Femur (tissue), 1 donor: ENCODE measurements at places on chromosomes 7 and 10.

- DNase-seq: no peak
Observed at GRCh38 chr7:101319401-101319800, 2.2 kb downstream of the IFT22 start.

GRCh38 chr10:79244841-79245504 lies 102.3 kb upstream of the PPIF start:
- DNase-seq: no peak

GRCh38 chr10:116274064-116274904 lies 1.3 kb upstream of the GFRA1 start:
- DNase-seq: peak; percentile 76

GRCh38 chr7:98170966-98171365 lies 40.3 kb upstream of the BHLHA15 start:
- no peak for DNase-seq

DNA sequence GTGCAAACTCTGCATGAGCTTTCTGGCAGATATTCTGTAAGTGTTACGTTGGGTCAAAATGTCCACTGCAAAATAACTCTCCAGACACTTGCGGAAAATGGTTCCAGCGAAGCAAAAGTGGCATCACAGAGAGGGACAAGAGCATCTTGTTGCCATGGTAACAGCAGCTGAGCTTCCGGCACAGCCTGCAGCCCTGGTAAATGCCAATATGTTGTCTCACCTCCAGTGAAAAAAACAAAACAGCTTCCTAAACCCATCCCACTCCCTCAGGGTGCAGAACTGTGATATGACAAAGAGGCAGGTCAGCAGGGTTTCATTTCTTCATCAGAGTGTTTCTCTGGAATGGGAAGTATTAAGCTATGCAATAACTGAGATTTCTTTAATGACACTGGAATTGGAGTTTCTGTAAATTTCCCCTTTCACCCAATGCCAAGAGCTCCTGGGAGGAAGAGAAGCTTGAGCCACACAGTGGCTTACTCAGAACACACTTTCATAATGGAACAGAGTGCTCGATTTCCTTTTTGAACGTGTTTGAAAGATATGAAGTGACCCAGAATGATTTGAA lies 65.6 kb downstream of the FOXI2 start:
- DNase-seq: no peak

DNA sequence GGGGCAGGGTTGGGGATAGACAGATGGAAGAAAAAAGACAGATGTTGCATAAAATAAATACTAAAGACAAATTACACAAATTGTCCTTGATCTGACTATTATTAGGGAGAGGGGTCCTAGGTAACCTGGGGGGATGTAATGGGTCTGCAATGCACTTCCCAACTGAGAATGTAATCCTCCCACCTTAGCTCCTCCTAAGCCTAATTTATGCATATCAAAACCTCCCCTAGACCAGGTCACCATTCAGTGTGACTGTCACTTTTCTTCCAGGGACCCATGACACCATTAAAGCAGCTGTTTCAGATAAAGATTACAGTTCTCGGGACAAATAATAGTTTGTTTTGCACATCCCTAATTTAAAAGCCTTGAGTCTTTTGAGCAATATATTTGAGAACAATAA lies 133.9 kb upstream of the FEZF1 start:
- DNase-seq: no peak

- DNase-seq: no peak
Observed at GRCh38 chr10:71393841-71394475, 2.8 kb upstream of the CDH23 start.

DNA sequence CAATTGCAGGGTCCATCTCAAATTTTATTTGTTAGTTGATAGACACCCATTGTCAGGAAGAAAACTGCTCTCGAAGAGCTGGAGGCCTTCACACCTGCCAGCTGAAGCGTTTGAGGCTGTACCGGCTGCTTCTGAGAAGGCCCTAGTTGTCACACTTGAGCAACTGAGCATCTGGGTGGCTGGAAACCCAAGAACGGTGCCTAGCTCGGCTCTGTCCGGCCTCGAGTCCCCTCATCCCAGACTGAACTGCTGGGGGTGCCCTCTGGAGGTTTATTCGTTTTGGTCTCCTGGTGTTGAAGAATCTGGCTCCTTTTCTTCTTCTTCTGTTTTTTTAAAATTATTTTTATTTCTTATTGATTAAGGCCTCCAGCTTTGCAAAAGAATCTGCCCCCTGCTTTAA lies 59.3 kb upstream of the EXOC6 start:
- DNase-seq: no peak

- no peak for DNase-seq
Observed at GRCh38 chr10:3564346-3565002, 220.5 kb downstream of the KLF6 start.

GRCh38 chr10:51302316-51302715 lies 228.0 kb downstream of the PRKG1 start:
- DNase-seq: no peak

DNA sequence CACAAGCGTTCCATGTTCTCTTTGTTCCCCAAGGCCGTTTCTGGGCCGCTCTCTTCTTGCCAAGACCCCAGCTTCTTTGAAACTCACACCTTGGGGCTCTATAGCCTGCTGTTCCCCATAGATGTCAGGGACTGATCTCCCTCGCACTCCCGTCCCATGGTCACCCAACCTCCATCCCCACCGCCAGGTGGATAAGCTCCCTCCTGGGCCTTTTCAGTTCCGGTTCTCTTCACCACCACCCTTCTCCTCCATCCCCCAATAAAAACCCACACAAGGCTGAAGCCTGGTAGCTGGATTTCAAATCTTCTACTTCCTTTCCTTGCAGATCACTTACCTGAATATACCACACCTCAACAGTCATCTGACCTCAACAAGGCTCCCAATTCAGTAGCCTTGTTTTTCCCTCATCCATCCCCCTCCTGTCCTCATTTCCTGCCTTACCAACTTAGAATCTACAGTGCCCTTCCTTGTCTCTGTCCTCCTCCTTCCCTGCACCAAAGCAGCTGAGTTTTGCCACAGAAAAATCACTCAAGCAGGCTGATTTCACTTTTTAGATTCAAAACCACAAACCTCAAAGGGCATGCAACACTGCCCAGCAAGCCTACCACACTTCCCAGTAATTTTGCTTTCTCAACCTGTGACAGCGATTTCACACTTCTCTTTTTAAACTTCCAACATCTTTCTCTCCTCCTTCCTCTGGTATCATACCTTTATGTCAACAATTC lies 7.7 kb downstream of the SLC37A3 start:
- DNase-seq: no peak

DNA sequence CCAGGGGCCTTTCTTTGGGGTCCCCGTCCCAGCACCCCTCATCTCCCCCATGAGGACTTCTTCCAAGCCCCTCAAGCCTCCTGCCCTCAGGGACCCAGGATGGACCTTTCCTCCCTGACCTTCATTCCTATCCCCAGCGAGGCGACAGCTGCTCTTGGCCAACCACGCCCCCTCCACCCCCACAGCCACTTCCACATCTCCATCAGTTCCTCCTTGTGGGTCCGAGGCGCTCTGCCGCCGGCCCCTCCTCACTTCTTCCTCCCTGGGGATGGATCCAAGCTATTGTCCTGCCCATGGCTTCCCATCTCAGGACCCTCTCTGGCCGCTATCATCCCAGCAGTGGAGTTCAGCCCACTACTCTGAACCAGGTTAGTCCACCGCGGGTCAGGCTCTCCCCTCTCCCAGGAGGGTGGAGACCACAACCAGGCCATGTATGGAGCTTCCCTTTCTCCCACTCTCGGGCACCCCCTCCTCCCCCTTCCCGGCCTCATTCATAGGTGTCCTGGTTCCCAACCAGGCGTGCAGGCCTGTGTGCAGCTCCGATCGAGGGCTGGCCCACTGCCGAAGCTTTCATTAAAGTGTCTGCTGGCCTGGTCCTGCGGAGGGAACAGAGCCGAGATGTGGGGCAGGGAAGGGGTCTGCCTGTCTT lies 1.7 kb upstream of the SH2B2 start:
- DNase-seq: peak; percentile 62

GRCh38 chr10:88986549-88987242 lies 3.9 kb upstream of the FAS start:
- DNase-seq: no peak

GRCh38 chr10:72895236-72895850 lies 1.8 kb downstream of the OIT3 start:
- DNase-seq: no peak

- no peak for DNase-seq
Observed at GRCh38 chr7:72080341-72080766, 331.8 kb downstream of the CALN1 start.

DNA sequence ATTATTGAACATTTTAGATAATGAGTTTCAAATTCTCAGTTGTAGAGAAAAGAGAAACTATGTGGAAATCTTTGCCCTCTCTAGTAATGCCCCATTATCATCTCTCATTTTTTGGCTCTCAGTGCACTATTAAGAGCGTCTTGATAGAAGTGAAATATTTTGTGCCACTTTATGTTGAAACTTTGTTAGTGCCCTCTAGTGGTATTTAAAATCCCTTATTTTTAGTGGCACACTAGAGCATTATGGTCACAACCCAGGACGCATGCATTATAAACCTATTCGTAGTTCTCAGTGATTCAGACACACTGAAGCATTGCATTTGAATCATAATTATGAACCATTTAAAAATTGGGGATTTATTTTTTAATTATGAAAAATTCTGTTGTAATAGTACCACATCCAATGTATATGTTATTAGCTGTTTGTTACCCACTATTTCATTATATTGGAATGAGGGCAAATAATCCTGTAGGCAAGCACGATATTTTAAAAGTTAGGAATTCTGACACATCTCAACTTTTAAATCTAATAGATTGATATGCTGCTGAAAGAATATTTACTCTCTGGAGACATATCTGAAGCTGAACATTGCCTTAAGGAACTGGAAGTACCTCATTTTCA lies 21.9 kb downstream of the PDCD4 start:
- no peak for DNase-seq

GRCh38 chr7:132443761-132444520 lies 132.3 kb downstream of the PLXNA4 start:
- DNase-seq: no peak

- DNase-seq: no peak
Observed at GRCh38 chr10:79507440-79508167, 4.7 kb upstream of the EIF5AL1 start.

- no peak for DNase-seq
Observed at GRCh38 chr7:142992427-142992826, 30.3 kb upstream of the KEL start.

GRCh38 chr10:121900443-121901174 lies 27.2 kb downstream of the ATE1 start:
- DNase-seq: no peak

GRCh38 chr10:68517188-68517587 lies 10.1 kb downstream of the SLC25A16 start:
- no peak for DNase-seq

- DNase-seq: no peak
Observed at GRCh38 chr10:124541076-124541903, 79.7 kb downstream of the LHPP start.

DNA sequence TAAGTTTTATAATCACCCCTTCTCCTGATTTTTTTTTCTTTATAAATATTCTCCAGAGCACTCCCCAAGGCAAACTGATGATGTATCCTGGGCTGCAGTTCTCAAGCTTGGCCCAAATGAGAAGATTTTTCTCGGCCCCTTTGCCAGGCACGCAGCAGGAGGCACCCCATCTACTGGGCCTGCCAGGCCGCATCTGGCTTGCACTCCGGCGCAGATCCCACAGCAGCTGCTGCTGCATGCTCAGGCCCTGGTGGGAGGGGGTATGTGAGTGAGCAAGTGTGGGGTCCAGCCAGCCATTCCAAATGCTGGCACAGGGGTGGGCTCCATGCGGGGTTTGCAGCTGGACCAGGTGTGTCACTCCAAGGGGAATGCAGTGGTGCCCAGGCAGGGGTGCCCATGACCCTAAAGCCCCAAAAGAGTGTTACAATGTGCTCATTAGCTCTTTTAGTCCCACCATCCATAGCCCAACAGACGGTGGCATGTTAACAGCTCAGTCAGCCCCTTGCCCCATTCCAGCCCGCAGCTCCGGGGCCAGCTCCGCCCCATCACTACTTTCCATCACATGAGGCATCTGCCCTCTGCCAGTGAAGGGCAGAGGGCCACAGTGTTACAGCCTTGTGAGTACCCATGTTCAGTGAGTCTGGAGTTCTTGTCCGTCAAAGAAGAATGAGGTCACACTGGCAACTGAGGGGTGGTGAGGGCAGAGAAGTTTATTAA lies 25.9 kb downstream of the OAT start:
- DNase-seq: peak; percentile 54

- peak; percentile 18 for DNase-seq
Observed at GRCh38 chr10:126455766-126456405, 67.6 kb upstream of the ADAM12 start.

- no peak for DNase-seq
Observed at GRCh38 chr7:131424219-131424822, 96.6 kb downstream of the MKLN1 start.

DNA sequence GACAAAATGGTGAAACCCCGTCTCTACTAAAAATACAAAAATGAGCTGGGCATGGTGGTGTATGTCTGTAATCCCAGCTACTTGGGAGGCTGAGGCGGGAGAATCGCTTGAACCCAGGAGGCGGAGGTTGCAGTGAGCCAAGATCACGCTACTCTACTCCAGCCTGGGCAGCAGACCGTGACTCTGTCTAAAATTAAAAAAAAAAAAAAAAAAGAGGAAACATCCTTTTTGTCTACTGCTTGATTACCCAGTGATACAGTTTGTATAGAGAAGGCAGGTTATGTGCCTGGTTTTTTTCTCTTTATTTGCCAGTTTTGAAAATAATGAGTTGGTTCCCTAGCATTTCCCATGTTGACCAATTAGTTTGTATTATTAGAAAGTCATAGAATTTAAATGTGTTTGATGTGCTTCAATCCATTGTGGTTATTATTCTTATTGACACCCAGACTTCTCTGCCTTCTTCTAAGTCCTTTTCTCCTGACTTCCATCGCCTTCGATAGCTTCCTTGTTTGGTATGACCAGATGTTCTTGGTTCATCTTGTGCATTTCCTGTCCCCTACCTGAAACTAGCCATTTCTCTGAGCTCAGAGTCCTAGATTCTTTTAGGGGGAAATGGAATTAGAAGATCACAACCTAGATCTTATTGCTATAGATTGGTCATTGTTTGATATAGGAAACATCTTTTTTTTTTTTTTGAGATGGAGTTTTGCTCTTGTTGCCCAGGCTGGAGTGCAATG lies 43.2 kb downstream of the VKORC1L1 start:
- DNase-seq: no peak

DNA sequence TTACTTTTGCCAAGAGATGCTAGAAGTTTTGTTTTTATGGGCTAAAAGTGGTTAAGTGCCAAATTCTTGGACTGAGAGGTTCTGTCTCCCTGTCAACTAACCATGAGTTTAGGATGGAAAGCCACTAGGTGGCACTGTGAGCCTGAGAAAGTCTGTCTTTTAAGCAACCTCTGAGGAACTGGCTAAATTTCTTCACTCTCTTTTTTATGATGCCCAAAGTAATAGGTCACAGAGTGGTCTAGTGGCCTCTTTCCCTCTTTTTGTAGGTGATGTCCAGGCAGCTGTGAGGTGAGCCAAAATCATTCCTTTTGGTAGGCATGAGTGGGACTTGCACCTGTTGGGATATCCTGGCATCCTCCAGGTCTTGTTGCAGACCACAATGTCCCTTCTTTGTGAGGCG lies 56.8 kb downstream of the SND1 start:
- peak; percentile 80 for DNase-seq

- no peak for DNase-seq
Observed at GRCh38 chr7:157703534-157704195, 366.9 kb downstream of the DNAJB6 start.

- DNase-seq: no peak
Observed at GRCh38 chr10:34794835-34795234, 20.3 kb downstream of the PARD3 start.
